ENCODE measurements at places on chromosomes 2 and 18. TPM values are rescaled to one million over a fixed set of nuclear protein-coding genes. Genes with fewer than 3 reads are reported as not detected.

GRCh38 chr2:225354281-225354774 lies 45.2 kb upstream of the NYAP2 start:
- DNase-seq = peak; percentile 5

- peak; percentile 13 for DNase-seq
These were observed 86.2 kb downstream of the SMIM21 start for GRCh38 chr18:75341267-75341666.

GRCh38 chr2:207849443-207849842 lies 79.7 kb upstream of the FZD5 start:
- no peak for DNase-seq

DNA sequence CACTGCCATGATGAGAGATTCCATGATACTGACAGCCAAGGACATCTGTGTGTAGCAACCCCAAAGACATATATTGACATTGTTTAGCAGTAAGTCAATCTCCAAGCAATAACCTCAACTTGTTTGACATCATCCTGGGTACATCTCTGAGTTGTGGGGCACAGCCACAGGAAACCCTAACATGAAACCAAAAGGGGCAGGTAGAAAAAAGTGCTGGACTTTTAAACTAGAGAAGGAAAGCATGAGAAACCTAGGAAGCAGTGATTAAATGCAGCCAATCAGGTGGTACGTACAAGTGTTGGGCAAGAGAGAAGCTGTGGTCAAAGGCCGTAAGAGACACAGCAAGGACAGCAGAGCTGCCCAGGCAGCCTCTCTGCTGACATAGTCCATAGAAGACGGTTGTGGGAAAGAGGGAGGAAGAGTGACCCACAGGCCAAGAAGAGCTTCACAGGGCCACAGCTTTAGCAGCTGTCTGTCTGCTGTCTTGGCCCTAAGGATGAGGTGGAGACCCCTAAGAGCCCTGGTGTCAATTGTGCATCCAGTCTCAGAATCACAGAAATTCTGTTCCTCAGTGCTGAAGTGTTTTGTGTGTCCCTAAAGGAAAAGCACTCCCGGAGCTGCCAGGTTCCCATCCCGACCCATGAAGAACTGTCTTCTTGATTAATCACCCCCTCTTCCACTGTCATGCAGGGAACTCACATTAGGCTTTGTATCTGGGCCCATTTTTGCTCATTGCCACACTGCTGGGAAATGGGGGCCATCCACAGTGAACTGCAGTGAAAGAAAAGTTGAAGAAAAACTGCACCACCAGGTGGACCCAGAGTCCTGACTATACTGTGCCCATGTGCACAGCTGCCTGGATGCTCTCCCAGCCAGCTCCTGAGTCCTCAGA lies 25.4 kb upstream of the CHN1 start:
- peak; percentile 48 for DNase-seq

GRCh38 chr2:127763776-127764175 lies 47.2 kb downstream of the WDR33 start:
- peak; percentile 47 for DNase-seq

GRCh38 chr2:107111623-107112022 lies 225.7 kb upstream of the ST6GAL2 start:
- DNase-seq = no peak

- DNase-seq = no peak
These were observed 25.1 kb downstream of the ASXL2 start for GRCh38 chr2:25853038-25853638.

DNA sequence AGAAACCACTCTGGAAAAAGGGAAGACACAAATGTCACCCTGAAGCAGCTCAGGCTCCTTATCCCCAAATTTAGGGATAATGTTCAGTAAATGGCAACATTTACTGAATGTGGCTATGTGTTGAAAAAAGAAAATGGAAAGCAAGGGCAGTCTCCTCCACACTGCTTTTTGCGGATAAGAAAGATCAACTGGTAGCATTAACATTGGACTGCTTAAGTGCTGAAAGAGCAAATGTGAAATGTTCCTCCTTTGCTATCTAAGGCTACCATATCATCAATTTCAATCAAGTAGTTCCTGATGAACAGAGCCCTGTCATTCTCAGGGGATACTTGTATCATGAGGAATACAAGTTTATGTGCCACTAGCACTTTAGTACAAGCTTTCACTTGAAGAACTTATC lies 12.5 kb downstream of the FBXO11 start:
- DNase-seq = no peak

- peak; percentile 0 for DNase-seq
These were observed 242.7 kb upstream of the MYT1L start for GRCh38 chr2:2573658-2574293.

DNA sequence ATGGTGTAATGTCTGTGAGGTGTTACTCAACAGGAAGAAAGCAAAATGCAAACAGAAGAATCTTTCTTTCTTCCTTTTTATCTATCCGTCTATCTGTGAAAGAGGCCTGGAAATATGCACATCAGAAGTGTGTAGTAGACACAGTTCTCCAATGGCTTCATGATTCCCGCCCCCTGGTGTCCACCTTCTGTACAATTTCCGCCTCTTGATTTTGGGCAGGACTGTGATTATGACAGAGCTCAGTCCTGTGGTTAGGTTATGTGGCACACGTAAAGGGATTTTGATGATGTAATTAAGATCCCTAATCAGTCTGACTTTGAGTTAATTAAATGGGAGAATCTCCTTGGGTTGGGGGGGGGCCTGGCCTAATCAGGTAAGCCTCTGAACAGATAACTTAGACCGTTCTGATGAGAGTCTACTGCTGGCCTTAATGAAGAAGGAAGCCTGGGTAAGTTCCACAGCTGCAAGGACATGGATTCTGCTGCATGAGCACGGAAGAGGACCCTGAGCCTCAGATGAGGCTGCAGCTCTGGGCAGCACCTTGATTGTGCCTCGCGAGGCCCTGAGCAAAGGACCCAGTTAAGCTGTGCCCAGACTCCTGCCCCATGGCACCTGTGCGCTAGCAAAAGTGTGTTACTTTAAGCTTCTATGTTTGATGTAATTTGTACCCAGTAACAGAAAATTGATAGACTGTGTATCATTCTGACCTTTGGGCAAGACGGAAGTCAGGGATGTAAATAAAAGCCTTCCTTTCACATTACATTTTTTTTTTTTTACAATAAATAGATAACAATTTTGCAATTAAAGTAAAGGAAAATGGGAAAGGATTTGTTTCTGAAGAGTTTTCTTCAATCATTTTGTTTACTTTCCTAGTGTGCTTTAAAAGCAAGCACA lies 11.3 kb upstream of the KCNF1 start:
- DNase-seq = no peak

DNA sequence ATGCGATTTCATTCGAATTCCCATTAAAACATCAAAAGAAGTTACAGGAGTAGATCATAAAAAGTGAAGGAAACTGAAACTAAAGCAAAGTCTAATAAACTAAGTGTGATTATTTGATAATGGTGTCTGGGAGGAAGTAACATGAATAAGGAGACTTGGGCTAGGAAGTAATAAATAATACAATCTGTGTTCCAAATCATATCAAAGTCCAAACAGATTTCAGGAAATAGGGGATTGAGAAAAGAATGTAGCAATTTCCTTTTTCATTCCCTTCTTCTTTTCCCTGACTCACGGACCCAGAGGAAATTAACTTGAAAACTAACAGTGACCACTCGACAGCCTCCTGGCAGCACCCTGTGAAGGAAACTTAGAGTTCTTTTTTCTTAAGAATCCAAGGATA lies 758.4 kb upstream of the GCFC2 start:
- DNase-seq = no peak

- peak; percentile 8 for DNase-seq
These were observed 10.5 kb downstream of the CAPN13 start for GRCh38 chr2:30796699-30797098.

DNA sequence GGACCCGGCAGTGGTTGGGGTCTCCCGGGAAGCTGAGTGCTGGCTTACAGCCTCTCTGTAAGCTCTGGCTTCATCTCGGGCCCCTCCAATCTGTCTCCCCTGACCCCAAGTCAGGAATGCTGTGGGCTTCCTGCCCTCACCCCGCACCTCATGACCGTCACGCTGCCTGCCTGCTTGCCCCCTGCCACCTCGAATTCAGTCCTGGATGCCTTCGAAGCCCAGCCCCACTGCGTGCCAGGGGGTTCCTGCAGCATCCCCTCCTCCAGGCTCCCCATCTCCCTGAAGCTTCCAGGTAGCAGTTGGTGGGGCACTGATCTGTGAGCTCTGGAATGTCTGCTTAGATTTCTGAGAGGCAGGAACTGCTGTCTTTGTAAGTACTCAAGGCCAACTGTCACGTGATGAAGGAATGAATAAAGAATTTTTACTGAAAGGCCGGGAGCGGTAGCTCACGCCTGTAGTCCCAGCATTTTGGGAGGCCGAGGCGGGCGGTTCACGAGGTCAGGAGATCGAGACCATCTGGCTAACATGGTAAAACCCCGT lies 6.5 kb downstream of the CLHC1 start:
- no peak for DNase-seq

DNA sequence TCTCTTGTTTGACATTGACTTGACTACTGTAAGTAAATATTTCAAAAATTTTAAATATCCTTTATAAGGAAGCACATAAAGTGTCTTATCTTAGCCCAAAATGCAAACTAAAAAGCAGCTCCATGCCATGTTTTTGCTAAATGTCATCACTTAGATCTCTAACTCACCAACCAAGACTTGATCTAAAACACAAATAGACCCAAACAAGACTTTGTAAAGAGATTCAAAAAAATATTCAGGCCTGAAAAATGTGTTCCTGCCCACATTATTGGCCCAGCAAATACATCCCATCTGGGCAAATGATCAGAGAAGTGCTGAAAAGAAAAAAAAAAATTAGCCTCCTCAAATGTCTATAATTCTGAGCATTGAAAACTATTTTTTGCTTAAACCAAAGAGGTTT lies 187.6 kb downstream of the MREG start:
- DNase-seq = peak; percentile 78

DNA sequence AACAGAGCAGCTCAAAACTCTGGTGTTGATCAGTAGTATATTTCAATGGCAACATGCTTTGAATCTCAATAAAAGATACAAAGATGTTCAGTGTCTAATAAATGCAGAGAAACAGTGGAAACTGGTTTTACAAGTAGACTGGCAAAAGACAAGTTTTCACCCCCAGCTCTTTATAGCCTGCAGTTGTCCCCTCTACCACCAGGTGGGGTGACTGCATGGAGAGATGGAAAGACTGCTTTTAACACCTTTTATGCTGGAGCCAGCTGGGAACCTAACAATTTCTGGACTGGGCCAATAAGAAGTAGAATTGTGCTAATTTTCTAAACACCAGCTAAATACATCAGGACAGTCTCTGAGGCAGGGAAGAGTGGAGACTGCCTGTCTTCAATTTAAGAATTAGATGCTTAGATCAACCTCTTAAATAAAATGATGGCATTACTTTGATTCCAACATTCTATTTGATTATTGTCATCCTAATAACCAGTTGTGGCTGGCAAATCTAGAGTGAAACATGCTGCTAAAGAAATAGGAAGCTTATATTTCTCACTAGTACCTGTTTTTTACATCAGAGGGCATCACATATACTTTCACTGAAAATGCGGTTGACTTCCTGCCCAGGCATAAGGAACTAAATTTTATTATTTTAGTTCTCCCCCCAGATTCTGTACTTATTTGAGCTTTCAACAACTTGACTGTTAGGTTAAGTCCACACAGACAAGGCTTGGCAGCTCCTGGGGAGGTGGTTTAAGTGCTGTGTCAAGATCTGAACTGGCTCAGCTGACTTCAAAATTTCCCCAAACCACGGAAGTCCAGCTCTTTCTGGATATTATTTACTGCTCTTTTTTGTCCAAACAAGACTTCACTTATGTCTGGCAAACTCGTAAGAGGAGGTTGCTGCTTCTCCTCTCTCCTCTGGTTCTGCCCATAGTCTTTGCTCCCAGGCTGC lies 140.5 kb downstream of the TPGS2 start:
- DNase-seq = peak; percentile 78

DNA sequence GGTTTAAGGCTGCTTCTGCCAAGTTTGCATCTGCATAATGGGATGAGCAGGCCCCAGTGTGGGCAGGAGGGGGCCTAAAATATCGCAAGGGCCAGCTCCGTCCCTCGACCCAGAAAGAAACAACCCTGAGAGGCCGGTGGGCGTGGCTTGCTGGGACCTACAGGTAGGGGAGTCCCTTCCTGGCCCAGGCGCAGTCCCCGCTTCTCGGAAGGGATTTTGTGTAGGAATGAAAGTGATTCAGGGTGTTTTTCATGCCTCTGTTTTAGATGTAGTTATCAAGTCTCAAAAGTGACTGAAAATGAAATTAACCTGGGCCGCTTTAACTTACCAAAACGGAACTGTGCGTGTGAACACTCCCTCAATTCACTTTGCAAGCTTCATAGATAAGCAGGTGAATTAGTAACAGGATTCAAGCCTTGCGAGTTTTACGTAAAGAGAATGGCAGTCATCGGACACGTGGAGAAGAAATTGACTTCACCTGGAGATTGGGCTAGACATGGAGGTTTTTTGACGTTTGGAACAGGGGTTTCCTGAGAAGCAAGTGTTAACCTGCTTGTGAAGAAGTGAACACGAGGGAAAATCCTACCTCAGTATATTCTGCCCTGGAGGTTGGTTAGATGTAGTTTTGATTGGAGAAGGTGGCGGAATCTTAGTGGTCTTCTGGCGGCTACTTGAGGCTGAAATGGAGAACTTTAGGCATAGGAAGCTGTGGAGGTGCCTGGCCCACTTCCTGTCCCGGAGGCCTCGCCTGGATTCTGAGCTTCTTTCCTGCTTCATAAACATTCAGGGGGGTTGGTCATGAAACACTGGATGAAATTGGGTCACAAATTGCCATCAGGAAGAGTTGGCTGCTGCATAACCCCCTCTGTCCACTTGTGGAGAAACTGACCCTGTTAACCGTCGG lies 1.7 kb downstream of the NCK2 start:
- DNase-seq = no peak

DNA sequence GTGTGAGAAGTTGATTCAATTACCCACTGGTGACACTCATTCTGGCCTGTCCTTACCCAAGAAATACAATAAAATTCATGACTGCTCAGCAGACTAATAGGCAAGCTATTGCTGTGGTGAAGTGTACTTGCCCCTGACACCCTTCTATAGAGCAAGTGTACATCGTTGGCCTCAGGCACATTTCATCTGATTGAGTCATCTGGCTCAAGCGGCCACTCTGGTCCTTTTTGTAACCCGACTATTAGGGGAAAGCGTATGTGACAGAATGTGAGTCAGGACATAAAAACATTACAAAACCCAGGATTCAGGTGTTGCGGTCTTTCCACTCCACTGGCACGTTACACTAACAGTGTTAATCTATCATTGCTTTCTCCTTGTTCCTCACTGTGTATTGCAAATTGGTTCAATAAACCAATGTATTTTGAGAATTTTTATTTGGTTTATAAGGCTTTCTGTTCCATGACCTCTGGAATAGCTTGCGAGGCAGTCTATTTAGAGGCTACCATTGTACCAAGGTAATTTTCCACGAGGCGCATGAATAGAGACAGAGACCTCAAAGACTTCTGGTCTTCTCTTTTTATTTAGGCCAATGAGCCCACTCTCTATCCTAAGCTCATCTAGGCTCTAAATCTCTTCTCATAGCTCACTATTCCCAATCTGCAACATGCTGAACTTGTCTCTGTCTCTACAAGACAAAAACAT lies 10.2 kb upstream of the TTC32 start:
- DNase-seq = peak; percentile 36

The TSPYL6 gene
- total RNA-seq = 0.25 TPM

The PAX3 gene
- total RNA-seq = not detected

The PGAP1 gene
- total RNA-seq = 14.7 TPM

The LIPG gene
- 3.2 TPM for total RNA-seq

The LONRF2 gene
- 1.8 TPM for total RNA-seq

The GRB14 gene
- total RNA-seq = 6.9 TPM

The KLHL29 gene
- 2.9 TPM for total RNA-seq

The IL1B gene
- total RNA-seq = not detected

The ANKRD30BL gene
- total RNA-seq = 0.16 TPM

The HOXD10 gene
- total RNA-seq = not detected

The ATRAID gene
- 216 TPM for total RNA-seq

The ELOA2 gene
- not detected for total RNA-seq

The TET3 gene
- total RNA-seq = 2.4 TPM

The NEU2 gene
- not detected for total RNA-seq

The UNC80 gene
- total RNA-seq = not detected

Measured in fibroblast of the aortic adventitia (primary cell).